ENCODE measurements at places on chromosomes 6 and 20.

DNA sequence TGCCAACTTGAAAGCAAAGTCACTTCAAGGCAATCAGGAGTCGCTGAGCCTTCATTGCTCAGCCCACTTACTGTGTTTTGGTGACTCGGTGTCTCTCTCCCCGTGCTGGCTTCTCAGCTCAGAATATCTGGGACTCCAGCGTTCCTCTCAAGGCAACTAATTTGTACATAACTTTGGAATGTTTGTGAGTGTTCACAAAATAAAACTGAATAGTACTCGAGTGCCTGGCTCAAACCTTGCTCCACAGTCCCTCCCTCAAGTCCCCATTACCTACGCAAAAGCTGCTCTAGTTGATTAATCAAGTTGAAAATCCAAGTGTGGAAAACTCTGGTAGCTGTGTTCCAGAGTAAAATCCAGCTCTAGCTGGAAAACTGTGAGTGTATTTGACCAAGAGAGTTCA lies 8.6 kb downstream of the IPCEF1 start:
- no peak for DNase-seq

GRCh38 chr20:12203981-12204380 lies 286.3 kb downstream of the BTBD3 start:
- no peak for DNase-seq

- no peak for DNase-seq
Observed at GRCh38 chr20:58453391-58453790, 61.8 kb downstream of the APCDD1L start.

- DNase-seq: no peak
Observed at GRCh38 chr6:75204959-75205775, 686 bp downstream of the COL12A1 start.

DNA sequence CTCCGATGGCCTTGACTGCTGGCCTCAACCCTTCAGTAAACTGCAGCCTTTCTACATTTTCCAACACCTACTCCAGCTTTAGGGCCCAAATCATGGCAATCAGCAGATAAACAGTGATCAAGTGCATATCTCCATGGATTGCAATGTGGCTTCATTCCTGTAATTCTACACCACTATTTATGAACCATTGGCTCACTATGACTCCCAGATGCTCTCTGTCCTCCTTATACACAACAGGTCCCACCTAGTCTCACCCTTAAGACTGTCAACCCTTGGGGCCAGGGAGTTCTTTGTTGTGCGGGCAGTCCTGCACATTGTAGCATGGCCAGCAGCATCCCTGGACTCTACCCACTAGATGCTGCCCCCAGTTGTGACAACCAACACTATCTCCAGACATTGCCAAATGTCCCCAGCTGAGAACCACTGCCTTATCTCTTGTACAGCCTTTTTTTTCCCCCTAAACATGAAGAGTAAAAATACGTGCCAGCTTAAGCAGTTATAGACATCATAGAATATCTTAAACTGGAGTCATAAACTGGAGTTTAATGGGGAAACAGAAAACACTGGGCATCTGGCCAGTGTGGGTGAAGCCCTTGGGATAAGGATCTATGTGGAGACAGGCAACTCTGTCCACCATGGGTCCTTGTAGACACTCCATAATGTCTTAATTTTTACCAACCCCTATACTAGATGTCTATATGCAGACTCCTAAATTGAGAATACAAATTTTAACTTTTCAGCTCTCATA lies 21.1 kb downstream of the MRPL14 start:
- no peak for DNase-seq

DNA sequence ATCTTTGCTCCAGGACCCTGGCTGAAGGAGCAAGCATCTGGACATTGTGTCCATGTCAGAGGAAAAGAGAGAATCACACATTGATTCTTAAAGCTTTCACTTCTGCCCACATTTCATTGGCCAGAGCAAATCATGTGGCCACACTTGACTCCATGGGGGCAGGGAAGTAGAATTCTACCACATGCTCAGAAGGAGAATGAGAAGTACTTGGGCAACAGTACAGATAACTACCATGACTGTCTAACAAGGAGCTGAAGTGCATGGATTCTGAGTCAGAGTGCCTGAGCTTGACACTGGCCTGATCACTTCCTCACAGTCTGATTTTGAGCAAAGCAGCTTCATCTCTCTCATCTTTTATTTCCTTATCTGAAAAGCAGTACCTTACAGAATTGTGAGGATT lies 38.6 kb downstream of the GHRH start:
- DNase-seq: no peak

DNA sequence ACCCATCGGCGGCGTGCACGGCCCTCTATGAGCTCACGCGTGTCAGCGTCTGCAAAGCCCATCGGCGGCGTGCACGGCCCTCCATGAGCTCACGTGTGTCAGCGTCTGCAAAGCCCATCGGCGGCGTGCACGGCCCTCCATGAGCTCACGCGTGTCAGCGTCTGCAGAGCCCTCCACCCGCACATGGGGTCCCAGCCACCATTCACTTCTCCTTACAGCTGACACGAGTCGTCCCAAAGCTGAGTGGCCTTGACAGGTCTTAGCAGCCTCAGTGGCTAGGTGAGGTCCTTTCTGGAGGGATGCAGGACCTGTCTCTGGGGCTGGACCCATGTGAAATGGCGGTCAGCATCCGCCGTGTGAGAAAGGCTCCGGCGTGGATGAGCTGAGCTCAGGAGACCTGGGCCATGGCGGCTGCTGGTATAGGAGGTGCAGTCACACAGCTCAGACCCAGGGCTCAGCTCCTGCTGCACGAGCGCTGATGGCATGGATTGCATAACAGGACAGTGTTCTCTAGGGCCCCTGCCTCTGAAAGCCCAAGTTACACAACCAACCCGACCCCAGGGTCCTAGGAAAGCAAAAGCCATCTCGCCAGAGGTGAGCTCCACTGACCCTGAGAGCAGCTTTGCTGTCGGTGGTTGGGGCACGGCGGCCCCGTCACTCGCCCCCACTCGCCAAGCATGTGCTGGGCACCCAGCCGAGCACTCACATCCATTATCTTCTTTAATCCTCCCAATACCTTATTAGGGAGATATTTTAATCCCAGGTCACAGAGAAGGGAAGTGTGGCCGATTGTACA lies 38.9 kb downstream of the DLL1 start:
- DNase-seq: no peak

GRCh38 chr6:118856301-118856700 lies 37.7 kb upstream of the ASF1A start:
- DNase-seq: no peak

DNA sequence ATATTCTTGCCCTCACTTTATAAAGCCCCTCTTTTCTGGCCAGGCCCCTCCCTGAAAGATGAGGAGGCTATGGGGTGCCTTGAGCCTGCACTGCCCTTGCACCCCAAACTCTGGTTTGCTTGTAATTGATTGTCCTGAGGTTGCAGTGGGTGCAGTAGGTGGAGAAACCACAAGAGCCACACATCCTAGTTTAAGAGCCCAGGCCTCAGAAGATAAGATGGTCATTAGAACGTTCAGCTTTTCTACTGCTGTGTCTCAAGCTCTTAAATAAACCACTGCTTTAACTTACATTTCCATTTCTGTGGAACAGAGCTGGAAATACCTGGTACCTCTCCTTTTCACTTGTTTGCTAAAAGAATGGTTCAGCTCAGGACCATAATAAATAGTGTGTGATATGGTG lies 9.0 kb downstream of the MRAP2 start:
- DNase-seq: no peak

DNA sequence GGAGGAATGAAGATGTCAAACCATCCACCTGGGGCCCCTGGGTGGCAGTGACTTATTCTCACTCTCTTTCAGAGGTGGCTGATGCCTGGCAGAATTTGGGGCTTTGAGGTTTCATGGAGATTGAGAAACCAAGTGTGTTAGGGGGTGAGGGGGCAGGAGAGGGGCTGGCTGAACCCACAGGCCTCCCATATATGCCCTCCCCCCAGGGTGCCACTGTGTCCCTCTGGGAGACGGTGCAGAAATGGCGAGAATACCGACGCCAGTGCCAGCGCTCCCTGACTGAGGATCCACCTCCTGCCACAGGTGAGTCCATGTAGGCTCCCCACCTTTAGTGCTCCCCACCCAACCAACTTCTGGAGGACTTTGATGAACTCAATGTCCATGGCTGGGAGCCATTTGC lies 7.6 kb downstream of the GLP1R start:
- DNase-seq: no peak

DNA sequence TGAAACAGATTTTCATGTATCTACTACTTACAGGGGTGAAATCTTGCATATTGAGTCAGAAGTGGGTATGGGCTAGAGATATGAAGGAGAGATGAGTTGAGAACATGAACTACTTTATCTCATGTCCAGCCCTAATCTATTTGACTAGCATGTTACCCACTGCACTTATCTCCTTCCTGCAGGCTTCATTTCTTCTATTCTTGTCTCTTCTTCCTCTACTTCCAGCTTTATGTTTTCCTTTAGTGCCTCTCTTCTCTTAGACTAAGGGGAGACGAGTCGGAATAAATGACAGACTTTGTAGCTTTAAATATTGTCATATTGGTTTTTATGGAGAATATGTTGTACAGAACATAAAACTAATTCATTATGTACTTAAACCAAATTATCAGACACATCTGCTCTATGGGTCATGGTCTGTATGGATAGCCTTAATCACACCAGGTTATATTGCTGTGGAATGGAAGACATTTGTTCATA lies 5.3 kb downstream of the RAB32 start:
- DNase-seq: no peak

GRCh38 chr20:46630306-46630705 lies 21.0 kb downstream of the SLC13A3 start:
- no peak for DNase-seq

DNA sequence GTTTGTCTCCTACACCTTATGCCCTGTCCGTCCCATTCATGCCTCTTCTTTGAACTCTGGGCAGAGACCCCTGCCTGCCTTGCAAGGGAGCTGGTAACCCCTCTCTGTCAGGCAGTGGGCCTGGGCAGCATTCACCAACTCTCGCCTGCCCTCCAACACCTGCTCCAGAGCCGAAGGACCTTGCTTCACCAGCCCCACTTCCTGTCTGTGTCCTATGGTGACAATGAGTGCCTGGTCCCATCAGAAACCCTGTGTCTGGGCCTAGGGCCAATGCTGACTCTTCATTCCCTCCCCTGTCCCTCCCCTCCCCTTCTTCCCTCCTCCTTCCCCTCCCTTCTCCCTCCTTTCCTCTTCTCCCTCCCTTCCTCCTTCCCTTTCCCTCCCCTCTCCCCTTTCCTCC lies 22.8 kb upstream of the PCMTD2 start:
- DNase-seq: no peak

GRCh38 chr6:163732479-163732878 lies 318.0 kb downstream of the QKI start:
- DNase-seq: no peak

DNA sequence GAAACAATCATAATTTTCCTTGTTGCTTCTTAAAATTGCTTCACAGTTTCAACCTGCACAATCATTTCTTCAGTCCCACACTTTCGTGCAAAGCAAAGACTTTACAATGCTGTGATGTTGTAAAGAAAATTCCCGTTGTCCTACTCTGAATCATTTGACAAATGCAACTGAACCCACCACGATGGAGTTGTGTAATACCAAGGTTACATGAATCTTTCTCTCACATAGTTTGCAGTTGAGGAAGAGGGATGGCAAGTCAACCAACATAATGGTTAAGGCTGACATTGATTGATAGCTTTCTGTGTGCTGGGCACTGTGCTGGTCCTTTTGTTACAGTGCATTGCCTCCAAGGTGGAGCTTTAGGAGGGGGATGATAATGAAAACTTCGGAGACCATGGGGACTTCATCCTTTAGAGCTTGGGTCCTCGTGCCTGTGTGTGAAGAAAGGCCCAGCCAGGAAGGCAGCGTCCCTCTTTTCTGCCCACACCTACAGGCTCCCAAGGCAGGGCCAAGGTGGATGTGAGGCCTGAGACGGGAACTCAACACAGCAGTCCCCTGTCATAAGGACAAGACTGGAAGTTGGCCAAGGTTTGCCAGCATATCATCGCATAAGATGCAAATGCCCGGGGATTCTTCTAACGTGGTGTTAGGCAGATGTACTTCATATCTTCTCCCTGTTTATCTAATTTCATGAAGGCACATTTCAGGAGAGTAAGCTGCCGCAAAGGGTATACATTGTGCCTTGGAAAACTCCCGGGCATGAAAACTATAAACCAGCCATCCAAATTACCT lies 96.9 kb downstream of the LY86 start:
- no peak for DNase-seq

DNA sequence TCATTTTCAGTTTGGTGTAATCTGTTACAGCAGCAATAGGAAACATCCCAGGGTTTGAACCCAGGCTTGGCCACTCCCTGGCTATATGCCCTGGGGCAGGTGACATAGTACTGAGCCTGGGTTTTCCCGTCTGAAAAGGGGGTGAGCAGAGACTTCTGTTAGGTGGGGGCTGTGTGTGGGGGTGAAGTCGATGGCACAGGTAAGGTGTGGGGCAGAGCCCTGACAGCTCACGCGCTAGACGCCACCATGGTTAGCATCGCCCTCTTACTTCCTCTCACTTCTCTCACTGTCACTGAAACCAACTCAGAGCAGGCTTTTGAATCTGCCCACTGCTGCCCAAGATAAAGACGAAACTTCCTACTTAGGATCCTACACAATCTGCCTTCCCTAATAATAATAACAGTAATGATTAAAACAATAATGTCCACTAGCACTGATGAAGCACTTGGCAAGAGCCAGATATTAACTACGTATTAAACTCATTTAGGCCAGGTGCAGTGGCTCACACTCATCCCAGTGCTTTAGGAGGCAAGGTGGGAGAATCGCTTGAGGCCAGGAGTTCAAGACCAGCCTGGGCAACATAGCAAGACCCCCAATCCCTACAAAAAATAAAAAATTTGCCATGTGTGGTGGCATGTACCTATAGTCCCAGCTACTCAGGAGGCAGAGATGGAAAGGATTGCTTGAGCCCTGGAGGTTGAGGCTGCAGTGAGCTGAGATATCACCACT lies 117.9 kb upstream of the PTPN1 start:
- DNase-seq: no peak

DNA sequence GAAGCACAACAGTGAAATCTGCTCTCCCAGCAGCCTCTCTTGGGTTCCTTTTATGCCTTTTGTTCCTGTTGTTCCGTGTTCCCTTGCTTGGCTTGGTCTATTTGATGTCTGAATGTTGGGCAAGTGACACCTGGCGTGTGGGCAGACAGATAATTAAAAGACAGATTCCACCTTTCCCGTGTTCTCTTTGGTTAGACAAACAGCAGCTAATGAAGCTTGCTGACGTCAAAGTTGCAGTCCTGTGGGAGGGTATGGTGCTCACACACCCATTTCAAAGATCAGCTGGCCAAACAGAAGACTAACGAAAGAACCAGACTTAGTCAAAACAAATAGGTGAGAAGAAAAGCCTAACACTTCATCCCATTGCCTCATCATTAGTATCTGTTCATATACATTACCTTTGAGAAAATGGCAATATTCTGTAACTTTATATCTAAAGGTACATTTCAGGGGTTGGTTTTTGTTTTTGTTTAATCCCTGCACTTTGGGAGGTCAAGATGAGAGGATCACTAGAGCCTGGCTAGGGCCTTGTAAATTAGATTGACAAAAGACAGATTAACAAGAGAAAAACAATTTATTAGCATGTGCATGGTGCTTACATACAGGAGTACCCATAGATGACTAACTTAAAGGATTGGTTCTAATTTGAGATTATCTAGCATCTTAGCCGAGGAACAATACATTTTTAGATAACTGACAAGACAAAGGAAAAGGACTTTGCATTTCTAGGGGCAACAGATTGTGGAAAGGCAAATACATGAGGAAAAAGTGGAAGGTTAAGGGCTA lies 48.9 kb upstream of the TNFRSF21 start:
- DNase-seq: no peak

Data from T-helper 1 cell (primary cell).